AG04449 (cell line): ENCODE measurements at places on chromosomes 5 and 9.
A peak's percentile ranks its signal among the peaks of the same experiment; 100 is the strongest.

- no peak for DNase-seq
Measured at GRCh38 chr9:113564498-113565237, 101.1 kb downstream of the RGS3 start.

- DNase-seq: peak; percentile 91
Measured at GRCh38 chr9:116238225-116238624, 84.6 kb downstream of the PAPPA start.

GRCh38 chr9:109906766-109907382 is 126.9 kb downstream of the PALM2AKAP2 start:
- DNase-seq: no peak

DNA sequence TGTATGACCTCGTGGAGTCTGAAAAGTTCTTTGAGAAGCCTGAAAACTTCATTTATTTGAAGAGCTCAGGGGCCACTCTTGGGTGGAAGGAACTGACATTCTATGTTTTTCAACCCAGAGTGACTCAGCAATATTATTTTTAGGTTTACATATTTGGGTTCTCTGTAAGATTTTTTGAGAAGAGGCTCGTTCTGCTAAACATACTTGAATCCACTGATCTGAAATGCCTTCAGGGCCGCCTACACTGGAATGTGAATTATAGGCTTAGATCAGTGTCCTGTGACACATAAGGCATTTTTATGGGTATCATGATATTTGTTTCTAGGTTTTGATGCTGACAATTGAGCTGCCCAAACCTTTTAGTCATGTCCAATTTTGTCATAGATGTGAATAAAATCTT is 86.2 kb downstream of the PSAT1 start:
- DNase-seq: no peak

DNA sequence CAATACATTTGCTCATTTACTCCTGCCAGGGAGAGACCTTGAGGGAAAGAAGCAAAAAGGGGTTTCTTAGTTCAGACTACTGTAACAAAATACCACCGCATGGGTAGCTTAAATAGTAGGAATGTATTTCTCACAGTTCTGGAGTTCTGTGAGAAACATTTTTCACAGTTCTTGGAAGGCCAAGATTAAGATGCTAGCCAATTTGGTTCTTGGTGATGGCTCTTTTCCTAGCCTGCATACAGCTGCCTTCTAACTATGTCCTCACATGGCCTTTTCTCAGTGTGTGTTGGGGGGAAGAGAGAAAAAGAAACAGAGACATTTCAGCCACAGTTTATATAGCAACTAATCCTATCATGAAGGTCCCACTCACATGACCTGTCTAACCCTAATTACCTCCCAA is 1644.7 kb upstream of the C9orf72 start:
- DNase-seq: no peak

GRCh38 chr9:1253064-1253979 is 203.2 kb downstream of the DMRT2 start:
- no peak for DNase-seq

GRCh38 chr5:107464876-107465275 is 205.9 kb downstream of the EFNA5 start:
- DNase-seq: no peak

DNA sequence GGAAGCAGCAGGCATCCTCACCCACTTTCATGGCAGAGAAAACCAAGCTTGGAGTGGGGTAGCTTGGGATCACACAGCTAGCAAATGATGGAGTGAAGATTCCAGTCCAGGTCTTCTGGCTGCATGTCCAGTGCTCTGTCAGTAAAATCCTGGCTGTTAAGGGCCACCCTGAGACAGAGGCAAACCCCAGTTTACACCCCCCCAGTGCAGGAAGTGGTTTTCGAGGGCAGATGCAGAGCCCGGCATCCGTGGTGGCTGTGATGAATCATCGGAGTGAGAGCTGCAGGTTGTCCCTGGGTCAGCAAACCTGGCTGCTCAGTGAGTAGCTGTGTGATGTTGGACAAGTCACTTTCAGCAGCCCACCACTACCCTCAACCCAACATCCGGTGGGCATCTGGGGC is 115.4 kb downstream of the RGS3 start:
- peak; percentile 74 for DNase-seq

GRCh38 chr5:124132843-124133242 is 613.6 kb downstream of the ZNF608 start:
- no peak for DNase-seq

- DNase-seq: no peak
Measured at GRCh38 chr5:59058969-59059687, 476.3 kb downstream of the RAB3C start.

DNA sequence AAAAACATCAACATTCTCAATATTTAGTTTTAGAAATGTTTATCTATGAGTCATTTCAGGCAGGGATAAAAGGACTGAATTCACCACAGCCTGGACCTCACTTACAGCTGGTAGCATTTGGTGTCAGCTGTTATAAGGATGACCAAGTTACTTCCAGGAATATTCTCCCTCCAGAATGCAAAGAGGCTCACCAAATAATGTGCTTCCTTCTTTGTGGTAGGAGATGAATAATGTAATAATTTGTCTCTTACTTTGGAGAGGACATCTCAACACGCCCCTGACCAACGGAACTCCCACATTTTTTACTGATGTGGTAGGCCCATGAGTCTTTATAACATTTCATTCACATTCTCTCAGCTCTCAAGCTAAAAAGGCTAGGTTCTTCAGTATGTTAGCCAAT is 825.9 kb upstream of the GRAMD2B start:
- DNase-seq: no peak

DNA sequence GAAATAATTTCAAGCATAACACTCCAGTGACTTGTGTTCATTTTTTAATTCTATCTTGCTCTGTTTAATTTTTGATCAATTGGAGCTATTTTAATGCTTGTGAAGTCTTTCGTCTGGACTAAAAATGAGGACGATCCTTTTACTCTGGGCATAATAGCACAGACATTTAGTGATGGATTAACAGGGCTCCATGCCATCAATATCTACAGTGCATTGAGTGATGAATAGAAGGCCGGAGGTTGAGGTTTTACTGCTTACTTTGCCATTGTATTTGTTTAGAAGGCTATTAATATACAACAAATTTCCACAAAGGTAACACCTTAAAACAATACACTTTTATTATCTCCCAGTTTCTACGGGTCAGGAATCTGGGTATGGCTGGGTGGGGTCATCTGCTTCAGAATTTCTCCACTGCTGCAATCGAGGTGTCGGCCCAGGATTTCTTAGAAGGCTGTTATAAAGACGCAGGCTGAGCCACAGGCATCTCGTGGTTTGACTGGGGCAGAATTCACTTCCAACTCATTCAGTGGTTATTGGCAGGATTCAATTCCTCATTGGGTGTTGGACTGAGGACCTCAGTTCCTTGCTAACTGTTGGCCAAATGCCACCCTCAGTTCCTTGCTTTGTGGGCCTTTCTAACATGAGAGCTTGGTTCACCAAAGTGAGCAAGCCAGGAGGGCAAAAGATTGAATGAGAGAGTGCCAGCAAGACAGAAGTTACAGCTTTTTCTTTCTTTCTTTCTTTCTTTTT is 265.4 kb upstream of the VLDLR start:
- DNase-seq: no peak

- DNase-seq: no peak
Measured at GRCh38 chr9:78542491-78543181, 245.7 kb downstream of the PSAT1 start.

- DNase-seq: no peak
Measured at GRCh38 chr5:18828351-18828750, 1159.6 kb downstream of the CDH18 start.

GRCh38 chr9:90640361-90640760 is 2.3 kb downstream of the DIRAS2 start:
- DNase-seq: no peak

DNA sequence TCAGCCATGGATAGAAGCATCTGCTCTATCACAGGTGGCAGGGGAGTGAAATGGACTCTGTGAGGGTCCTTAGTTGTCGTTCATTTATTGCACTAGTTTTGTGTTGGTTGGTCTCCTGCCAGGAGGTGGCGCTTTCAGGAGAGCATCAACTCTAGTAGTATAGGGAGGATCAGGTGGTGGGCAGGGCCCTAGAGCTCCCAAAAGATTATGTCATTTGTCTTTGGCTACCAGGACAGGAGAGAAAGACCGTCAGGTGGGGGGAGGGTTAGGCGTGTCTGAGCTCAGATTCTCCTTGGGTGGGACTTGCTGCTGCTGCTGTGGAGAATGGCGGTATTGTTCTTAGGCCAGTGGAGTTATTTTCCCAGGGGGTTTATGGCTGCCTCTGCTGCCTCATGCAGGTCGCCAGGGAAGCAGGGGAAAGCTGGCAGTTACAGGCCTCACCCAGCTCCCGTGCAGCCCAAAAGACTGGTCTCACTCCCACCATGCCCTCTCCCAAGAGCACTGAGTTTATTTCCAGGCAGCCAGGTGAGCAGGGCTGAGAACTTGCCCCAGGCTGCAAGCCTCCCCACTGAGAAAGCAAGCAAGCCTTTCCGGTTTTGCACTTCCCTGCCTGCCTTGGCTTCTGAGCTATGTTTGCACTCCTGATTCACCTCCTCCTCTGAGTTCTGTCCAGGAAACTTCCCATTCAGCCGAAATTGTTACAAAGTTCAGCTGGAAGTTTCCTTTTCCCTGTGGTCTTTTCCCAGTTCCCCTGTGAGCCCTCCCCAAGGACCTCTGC is 317.3 kb downstream of the TAF11L14 start:
- no peak for DNase-seq

DNA sequence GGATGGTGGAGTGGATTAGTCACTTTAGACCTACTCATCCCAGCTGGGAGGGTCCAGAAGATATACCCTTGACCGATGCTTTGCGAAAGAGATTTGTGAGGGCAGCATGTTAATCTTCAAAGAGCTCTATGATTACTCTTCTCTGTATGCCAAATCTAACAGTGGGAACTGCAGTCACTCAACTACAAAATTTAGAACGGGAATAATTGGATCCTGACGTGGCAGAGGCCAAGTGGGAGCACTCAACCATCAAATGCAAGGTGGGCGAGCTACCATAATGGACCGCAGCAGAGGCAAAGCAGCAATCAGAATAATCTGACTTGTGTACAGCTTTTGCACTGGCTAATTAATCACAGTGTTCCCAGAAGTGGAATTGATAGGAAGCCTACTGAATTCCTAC is 20.4 kb downstream of the NSA2 start:
- no peak for DNase-seq

GRCh38 chr5:167217097-167217743 is 1074.2 kb upstream of the WWC1 start:
- no peak for DNase-seq

DNA sequence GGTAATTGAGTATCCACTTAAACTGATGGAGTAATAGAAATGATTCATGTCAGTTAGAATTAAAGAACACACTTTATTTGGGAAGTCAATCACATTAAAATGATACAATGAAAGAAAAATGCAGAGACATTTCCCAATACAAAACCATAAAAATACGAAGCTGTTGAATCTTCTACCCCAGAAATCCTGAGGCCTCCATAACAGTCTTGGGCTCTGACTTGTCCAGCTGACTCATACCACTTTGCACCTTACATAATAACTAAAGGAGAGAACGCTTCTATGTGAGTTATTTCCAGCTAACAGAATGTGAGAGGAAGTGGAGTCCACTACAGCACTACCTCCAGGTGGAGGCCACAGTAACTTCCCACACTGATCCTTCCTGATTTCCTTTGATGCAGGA is 305.0 kb downstream of the MRPS30 start:
- no peak for DNase-seq

DNA sequence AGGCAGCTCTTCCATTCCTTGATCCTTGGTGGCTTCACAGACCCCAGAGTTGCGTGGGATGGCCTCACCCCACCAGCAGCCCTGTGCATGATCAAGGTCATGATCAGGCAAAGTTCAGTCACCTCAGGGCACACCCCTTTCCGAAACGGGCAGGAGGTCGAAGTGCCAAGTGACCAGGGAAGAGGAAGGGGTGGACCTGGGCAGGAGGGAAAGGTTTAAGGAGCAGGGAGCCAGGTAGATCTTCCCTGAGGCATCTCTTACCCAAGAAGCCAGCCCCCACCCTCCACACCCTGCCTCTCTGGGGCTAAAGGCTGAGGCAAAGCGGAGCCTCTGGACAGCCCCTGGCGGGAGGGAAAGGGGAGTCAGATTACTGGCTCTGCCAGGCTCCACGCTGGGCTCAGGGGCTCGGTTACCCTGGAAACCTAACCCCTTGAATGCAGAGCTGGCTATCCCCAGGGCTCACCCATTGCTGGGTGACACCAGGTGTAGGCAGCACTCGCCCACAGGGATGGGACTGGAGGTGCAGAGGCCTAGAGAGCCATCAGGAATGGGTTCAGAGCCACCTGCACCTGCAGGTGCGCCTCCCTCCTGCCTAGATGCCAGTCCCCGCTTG is 3.6 kb downstream of the MGAT4B start:
- no peak for DNase-seq

GRCh38 chr5:74107899-74108298 is 481.9 kb downstream of the ARHGEF28 start:
- no peak for DNase-seq

GRCh38 chr9:128045831-128046230 is 21.3 kb downstream of the NAIF1 start:
- DNase-seq: no peak

GRCh38 chr5:149518620-149519019 is 32.6 kb downstream of the CSNK1A1 start:
- no peak for DNase-seq

GRCh38 chr5:82387001-82387818 is 109.1 kb upstream of the RPS23 start:
- DNase-seq: peak; percentile 34

- DNase-seq: no peak
Measured at GRCh38 chr9:27353474-27354229, 56.7 kb upstream of the EQTN start.

DNA sequence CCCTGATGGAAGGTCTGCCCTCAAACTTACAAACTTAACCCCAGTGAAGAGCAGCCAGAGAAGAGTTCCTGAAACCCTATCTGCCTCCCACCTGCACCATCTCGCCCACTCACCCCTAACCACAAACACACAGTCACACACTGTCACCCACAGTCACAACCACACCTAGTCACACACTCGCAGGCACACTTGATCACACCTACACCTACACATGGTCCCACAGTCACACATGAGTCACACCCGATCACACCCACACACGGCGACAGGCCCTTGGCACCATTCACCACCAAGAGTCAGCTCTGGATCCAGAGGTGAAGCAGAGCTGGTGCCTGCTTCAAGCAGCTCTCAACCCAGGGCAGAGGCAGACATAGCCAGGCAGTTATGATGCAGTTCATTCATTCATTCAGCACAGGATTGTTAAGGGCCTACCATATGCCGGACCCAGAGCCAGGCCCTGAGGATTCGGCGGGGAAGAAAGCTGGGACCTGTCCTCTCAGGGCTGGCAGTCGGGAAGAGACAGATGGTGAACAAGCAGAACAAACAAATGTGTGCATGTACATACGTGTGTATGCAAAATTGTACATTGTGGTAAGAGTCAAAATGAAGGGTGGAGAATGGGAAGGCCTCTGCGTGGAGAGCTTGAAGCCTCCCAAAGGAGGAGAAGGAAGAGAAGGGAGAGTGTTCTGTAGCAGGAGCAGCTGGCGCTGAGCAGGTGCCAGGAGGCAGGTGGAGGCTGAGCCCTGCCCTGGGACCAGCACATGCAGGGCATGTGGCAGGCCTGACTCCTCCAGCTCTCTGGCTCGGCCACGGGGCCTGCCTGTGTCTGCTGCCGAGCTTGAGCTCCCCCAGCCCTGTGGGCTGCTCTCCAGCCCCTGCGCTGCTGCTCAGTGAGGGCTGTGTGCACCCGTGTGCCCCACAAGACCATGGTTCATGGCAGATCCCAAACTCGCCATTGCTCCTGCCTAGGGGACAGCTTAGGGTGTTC is 6.4 kb downstream of the TSPAN17 start:
- DNase-seq: no peak
